Substantia nigra (tissue), 51 donors: ENCODE measurements at places on chromosomes 13 and 19.
A peak's percentile ranks its signal among the peaks of the same experiment; 100 is the strongest.

DNA sequence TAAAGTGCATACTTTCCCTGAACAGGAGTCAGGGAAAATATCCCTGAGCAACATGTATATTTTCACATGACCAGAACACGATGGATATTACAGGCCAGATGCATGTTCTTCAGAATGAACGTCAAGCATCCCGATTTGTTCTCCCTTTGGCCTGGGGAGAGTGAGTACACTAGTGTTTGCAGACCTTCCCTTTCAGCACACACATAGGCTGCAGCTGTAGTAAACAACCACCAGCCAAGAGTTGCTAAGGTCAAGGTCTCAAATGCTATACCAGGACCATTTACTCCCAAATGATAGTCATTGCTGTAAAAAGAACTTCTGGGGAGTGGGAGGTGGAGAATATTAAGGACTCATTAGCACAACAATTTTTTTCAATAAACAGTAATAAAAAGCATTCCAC is 3.0 kb downstream of the KLF12 start:
- no peak for DNase-seq

GRCh38 chr19:29187676-29188075 is 25.3 kb downstream of the UQCRFS1 start:
- DNase-seq: no peak

DNA sequence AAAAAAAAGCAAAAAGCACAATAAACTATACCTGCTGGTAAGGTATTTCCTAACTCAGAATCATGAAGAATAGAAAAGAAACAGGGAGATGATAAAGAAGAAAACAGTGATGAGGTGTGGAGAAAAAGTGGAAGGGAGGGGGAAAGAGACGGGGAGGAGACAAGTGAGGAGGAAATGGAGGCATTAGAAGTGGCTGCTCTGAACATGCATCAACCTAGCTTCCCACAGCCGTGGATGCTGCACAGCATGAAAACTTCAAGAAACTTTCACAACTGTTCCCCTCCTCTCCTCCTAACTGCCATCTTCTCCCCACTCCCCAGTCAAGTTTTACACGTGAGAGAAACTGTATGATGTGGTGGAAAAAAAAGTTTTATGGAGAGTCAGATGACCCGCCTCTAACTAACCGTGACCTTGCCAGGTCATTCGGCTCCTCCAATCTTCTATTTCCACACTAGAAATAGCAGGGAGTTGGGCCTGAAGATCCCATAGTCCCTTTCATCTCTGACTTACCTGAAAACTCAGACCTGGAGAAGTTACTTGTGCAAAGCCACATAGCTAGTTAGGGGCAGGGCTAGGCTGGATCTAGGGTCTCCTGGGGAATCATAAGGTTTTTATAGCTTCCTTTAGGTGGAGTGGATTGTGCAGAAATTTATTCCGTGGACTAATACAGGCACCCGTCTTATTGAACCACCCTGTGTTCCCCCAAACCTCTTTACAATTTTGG is 461.9 kb downstream of the KLF5 start:
- DNase-seq: no peak

DNA sequence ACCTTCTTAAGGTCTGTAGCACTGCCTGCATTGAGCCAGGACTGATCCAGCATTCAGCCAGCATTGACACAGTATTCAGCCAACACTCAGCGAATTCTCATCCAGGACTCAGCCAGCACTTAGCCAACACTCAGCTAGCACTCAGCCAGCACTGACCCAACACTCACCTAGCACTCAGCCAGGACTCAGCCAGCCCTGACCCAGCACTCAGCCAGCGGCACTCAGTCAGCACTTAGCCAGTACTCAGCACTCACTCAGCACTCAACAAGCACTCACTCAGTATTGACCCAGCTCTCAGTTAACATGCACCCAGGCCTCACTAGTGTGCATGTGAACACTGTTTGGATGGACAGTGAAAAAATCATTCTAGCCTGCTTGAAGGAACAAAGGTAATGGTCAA is 55.0 kb downstream of the TSHZ3 start:
- DNase-seq: no peak

DNA sequence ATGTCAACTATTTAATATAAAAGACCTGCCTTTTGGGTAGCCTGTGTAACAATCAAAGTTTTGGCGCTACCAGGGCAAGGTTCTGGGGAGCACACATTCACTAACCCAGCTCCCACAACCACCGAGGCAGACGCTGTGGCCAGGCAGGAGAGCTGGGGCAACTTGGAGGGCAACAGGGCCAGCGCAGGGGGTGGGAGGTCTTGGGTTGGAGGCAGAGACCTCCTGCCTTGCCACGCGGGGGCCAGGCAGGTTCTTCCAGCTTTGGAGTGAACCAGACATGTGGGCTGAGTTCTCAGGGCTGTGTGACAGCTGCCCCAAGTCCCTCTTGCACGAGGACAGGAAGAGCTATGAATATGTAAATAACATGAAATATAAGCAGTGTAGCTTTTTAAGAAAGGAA is 30.3 kb upstream of the MCF2L start:
- no peak for DNase-seq

- DNase-seq: no peak
These were observed 711.8 kb downstream of the UQCRFS1 start for GRCh38 chr19:28500982-28501630.

DNA sequence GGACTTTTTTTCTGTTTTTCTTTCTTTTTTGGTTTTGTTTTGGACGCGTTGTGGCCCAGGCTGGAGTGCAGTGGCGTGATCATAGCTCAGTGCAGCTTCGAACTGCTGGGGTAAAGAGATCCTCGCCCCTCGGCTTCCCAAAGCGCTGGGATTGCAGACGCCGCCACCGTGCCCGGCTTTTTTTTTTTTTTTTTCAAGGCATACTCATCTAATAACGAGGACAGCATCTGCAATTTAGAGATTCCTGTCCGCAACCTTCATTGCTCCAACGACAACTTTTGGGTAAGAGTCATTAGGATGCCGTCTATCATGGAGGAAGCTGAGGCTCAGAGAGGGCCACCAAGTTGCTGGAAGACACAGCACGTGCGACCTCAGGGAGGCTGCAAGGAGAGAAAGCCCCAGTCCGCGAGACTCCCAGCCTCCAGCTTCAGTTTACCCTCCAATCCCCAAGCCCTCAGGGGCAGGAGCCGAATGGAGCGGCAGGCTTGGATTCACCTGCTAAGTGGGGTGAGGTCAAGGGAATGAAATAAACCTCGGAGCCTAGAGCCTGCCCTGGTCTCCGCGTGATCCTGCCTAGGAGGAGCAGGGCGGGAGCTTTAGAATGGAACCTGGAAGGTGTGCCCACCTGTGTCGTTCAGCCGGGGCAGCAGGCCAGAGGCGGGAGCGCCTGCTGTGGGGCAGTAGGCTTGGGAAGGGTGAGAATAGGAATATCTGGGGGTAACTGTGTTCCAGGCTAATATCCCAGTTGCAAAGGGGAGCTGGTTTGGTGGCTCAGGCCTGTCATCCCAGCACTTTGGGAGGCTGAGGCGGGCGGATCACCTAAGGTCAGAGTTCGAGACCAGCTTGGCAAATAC is 676 bp upstream of the POLRMT start:
- DNase-seq: no peak

- DNase-seq: peak; percentile 77
These were observed 5.2 kb downstream of the TRIP10 start for GRCh38 chr19:6744381-6745301.

DNA sequence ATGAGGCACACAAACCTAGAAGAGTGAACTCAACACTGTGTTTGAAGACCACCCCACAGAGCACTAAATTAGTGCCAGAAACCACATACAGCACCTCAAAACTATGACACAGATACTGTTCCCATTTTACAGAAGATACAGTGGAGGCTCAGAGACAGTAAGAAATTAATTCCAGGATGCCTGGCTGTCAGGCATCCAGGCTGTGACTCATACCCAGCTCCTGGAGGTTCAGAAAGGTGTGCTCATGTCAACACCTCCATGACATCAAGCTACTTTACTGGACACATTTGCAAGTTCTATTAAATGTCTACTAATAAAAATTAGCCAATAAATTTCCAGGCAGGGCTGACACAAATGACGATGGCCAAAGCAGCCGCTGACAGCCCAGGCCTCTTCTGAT is 176.3 kb downstream of the ABCC4 start:
- no peak for DNase-seq

DNA sequence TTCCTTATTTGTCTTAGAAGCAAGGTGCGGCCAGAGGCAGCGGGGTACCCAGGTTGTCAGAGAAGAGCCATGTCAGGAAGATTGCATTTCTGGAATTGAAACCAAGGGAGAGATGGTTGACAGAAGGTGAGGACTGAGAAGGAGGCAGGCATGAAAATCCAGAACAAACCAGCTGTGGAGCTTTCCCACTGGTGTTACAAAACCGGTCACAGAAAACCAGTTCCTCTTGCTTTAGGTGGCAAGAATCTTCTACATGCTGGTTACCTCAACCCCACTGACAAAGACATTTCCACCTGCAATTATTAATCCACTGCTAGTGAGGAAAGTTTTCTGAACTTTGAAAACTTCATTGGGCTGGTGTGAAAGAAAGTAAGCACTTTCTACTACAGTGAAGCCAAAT is 64.0 kb upstream of the MED4 start:
- DNase-seq: no peak

GRCh38 chr13:114041493-114041892 is 67.6 kb upstream of the C13orf46 start:
- DNase-seq: no peak

GRCh38 chr13:30567072-30567471 is 50.6 kb upstream of the USPL1 start:
- no peak for DNase-seq

DNA sequence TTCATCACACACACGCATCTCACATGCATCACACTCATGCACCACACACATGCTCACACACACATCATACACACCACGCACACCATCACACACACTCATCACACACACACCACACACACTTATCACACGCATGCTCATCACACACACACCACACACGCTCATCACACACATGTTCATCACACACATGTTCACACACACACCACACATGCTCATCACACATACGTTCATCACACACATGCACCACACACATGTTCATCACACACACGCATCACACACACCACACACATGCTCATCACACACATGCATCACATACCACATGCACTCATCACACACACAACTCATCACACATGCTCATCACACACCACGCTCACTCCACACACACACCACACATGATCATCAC is 46.9 kb downstream of the C1QTNF9 start:
- no peak for DNase-seq

DNA sequence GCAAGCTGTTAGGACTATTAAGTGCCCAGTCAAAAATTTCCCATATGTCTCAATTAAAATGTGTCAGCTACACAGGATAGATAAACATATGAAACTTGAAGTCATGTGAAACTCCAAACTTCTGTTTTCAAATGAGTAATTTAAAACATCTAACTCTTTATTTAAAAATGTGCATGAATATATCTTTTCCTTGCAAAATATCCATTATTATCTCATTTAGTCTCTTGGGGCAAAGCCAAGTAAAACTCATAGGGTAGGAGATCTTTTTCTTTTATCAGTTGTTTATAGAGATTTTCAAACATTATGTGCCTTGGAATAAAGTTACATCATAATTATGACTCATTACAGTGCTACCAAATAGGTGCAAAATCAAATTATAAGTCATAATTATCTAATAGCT is 2020.1 kb upstream of the PRR20A start:
- no peak for DNase-seq

GRCh38 chr13:93959796-93960533 is 519.5 kb downstream of the DCT start:
- DNase-seq: no peak

- no peak for DNase-seq
These were observed 2.9 kb upstream of the ADPRHL1 start for GRCh38 chr13:113456116-113456702.

- no peak for DNase-seq
These were observed 5.8 kb upstream of the FRY start for GRCh38 chr13:32025730-32026129.

- no peak for DNase-seq
These were observed 339.0 kb downstream of the HS6ST3 start for GRCh38 chr13:96428911-96429310.

GRCh38 chr13:95707035-95707434 is 30.1 kb downstream of the DNAJC3 start:
- DNase-seq: no peak

DNA sequence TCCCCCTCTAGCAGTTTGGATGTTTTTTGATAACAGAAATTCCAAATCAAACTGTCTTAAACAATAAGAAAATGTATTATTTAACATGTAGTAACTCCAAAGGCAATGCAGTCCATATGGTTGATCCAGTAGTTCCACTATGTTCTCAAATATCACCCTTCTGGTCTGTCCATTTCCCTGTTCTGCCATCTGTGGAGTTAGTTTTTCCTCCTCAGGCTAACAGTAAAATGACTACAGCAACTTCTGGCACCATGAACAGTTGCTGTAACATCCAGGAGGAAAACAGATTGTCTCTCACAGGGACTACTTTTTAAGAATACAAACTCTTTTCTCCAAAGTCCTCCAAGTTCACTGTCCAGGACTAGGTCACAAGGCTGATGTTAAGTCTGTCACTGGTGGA is 455.4 kb downstream of the FGF14 start:
- no peak for DNase-seq

DNA sequence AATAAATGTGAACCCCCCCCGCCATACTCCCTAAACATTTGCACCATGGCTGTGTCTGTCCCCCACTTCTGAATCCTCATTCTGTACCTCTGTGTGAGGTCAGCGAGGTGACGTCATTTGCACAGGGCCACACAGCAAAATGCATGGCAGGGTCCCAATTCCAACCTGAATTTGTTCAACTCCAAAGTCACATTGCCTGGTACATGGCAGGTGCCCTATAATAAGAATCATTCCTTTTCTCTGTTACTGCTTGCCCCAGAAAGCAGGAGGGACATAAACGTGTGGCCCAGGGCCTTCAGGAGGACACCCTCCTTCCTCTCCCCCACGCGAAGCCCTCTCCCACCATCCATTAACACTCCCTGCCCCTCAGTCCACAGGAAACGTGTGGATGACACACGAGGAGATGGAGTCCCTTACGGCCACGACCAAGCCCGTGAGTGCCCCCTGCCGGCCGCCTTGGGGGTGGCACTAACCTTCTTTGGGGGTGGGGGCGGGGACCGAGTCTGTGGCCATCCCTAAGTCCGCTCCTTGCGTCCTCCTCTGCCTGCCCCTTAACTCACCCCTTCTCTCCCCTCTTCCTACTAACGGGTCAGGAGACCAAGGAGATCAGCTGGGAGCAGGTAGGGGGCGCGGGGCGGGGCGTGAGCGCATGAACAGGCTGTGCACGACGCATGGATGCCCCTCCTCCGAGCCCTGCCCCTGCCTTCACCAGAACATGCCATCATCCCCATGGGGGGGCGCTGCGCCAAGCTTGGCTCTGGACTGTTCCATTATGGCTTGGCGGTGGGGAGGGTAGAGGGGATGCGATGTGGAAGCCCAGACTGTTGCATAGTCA is 9.4 kb downstream of the HRC start:
- DNase-seq: peak; percentile 79

- DNase-seq: no peak
These were observed 2358.5 kb upstream of the PCDH20 start for GRCh38 chr13:63774133-63774532.
